CD4-positive, alpha-beta T cell (primary cell): ENCODE measurements at places on chromosomes 16 and 17.

GRCh38 chr16:75012380-75013081 is 13.7 kb downstream of the ZNRF1 start:
- DNase-seq: no peak

DNA sequence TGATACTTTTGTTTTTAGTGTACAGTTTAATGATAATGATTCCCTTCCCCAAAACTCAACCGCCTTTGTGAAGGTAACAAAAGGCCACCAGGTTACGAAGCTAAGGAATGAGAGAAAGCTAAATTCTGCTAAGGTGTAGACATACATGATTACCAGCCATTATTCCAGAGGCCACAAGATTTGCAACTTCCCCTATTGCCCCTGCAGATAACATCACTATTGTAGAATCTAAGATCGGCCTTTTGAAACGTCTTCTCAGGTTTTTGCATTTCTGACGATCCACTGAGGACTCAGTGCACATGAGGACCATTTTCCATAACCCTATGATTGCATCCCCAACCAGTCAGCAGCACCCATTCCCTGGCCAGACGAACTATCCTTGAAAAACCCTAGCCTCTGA is 33.9 kb upstream of the SNN start:
- DNase-seq: no peak

DNA sequence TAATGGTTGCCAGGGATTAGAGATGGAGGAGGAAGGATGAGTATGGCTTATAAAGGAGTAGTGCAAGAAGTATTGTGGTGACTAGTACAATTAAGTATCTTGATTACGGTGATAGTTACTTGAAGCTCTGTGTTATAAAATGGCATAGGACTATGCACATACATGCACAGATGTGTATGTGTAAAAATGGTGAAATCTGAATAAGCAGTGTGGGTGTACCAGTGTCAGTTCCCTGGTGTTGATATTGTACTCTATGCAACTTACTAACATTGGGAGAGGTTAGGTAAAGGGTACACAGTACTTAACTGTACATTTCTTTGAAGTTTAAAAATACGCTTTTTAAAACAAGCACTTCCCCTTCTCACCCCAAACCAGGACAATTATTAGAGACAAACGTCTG is 48.5 kb downstream of the NSRP1 start:
- no peak for DNase-seq

DNA sequence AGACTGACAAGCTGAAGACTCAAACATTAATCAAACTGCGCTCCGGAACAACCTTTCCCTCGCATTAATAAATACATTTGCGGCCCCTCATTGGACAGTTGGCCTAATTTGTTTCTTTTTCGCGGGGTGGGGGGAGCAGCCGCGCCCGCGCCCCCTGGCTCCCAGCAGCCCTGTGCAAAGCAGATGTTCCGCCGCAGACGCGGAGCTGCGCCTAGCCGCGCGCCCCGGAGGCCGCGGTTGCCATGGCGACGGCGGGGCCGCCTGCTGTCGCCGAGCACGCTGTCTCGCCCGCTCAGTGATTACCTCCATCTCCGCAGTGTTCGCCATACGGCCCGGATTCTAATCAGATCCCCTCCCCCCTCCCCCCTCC is 25.5 kb downstream of the COPZ2 start:
- peak; percentile 38 for DNase-seq

DNA sequence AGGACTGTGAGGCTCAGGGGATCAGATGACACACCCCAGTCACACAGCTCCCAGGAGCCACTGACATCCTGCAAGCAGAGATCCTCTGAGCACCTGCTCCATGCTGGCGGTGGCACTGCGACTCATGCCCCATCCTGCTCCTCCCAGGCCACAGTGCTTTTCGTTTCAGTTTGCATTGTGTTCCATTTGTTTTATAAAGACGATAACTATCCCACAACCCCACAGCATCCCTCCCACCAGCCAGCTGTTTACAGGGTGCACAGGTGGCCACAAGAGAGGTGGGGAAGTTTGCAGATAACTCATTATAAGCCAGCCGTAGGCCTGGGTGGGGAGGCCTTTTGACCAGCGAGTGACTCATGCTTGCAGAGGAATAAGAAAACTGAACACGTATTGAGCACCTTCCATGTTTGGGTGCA is 28.2 kb downstream of the BCO1 start:
- no peak for DNase-seq
